WTC11 (cell line): ENCODE measurements at places on chromosomes 7 and 10.

- no peak for DNase-seq
These were observed 272.7 kb upstream of the VWC2 start for GRCh38 chr7:49500741-49501140.

GRCh38 chr10:77911535-77912123, 14.9 kb downstream of the DLG5 start:
- DNase-seq: no peak

DNA sequence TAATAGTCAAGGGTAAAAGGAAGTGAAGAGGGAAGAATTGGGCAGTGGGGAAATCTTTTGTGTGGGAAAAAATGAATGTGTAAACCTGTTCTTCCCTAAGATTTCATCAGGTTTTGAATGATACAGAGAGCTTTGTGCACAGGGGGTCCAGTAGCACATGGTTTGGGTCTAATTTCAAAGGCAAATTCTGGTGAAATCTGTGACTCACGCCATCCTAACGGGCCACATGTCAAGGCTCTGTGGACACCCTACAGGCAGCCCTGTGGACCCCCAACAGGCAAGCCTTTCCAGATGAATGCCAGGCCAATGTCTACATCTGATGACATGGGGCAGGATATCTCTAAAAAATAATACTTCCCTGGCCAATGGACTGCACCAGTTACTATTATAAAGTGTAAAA, 309.8 kb downstream of the PARD3 start:
- no peak for DNase-seq

- DNase-seq: no peak
These were observed 30.0 kb upstream of the WNT16 start for GRCh38 chr7:121298831-121299239.

- no peak for DNase-seq
These were observed 201.5 kb upstream of the FZD1 start for GRCh38 chr7:91062713-91063112.

GRCh38 chr10:34637418-34637911, 177.6 kb downstream of the PARD3 start:
- peak; percentile 89 for DNase-seq

- no peak for DNase-seq
These were observed 40.8 kb downstream of the TAS2R41 start for GRCh38 chr7:143518521-143518920.

DNA sequence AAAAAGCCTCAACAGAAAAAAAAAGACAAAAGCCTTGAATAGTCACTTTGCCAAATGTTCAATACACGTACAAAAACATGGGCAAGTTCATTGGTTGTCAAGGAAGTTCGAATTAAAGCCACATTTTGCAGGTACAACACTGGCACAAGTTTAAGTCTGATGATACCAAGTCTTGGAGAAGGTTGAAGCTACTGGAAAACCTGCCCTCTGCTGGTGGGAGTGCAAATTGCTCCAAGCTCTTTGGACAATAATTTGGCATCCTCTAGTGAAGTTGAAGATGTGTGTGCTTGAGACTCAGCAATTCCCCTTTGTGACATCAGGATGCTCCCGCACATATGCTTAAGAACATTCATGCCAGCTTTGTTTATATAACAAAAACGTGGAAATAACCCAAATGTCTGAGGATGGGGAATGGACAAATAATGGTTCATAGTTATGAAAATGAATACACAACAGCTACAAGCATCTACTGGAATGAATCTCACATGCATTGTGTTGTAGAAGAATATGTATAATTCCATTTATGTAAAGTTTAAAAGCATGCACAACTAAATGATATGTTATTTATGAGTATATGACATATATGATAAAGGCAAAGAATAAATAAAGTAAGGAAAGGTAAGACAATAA, 120.0 kb upstream of the PLPP4 start:
- DNase-seq: peak; percentile 78

- DNase-seq: no peak
These were observed 28.9 kb upstream of the AHR start for GRCh38 chr7:17269341-17270221.

- no peak for DNase-seq
These were observed 12.9 kb upstream of the KCP start for GRCh38 chr7:128923411-128923800.

DNA sequence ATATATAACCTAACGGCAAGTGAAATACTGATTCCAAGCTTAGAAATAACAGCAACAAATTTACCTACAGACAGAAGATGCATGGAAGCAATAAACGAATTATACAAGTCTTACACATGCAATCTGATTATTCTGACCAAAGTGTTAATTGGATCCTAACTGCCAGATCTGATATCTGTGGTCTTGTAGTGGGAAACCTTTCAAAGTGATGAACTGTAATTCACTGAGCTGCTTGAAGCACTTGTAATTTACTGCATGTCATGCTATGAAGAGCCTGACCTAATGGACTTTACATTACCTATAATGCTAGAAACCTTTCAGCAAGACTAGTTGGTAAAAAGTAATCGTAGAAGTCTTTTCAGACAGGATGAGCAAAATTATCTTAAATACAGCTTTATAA, 205.6 kb downstream of the FOXP2 start:
- no peak for DNase-seq

- DNase-seq: peak; percentile 46
These were observed 6.5 kb upstream of the LBX1 start for GRCh38 chr10:101235766-101236165.

- DNase-seq: no peak
These were observed 48.1 kb downstream of the MYO3A start for GRCh38 chr10:25982107-25982506.

DNA sequence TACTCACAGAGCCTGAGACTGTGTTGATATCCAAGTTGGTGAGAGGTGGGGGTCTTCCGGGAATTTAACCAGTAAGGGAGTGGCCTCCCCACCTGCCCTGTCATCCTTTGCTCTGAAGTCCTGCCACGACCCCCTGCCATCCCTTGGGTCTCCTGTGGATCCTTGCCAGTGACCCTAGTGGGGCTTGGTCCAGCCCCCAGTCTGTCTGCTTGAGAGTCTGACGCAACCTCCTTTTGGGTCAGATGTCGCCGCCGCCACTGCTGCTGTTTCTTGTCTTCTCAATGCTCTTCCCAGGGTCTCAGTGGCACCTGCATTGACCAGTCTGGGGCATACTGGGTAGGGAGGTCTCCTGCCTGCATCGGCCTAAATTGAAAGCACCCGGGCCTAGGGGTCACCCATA, 28.8 kb downstream of the PAX2 start:
- DNase-seq: no peak

- DNase-seq: no peak
These were observed 36.3 kb downstream of the WDR11 start for GRCh38 chr10:120887482-120887881.

DNA sequence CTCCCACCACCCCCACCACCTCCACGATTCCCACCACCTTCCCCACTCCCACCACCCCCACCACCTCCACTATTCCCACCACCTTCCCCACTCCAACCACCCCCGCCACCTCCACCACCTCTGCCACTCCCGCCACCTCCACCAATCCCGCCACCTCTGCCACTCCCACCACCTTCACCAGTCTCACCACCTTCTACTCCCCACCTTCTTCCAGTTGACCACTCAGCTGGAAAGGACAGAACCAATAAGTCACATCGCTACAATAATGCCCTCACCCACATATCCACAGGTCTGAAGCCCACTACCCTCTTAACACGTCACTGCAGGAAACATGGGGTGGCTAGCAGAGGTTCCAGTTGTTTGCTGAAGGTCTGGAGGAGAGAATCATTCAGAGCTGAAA, 93.5 kb upstream of the PAX2 start:
- no peak for DNase-seq

DNA sequence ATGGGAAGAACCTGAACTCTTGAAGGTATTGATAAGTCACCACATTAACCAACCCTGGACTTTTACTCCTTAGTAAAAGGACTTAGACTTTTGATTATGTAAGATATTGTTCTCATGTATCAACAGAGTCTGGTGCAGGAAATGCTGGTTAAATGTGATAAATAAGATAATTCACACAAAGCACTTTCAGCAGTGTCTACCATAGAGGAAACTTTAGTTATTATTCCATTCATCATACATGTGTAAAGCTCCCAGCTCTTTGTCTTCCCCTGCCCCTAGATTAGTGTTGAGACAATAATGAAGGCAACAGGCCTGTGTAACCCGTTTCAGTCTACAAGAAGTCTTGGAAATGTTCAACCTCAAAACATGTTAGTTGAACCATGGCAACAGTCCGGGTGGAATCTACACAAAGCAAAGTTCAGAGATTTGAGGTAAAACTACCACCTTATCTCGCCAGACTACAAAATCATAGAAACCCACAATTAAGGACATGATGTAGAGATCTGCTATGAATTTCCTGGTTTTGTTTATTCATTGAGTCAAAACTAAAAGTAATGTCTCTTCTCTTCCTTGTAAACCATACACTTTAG, 109.9 kb upstream of the ADO start:
- no peak for DNase-seq

DNA sequence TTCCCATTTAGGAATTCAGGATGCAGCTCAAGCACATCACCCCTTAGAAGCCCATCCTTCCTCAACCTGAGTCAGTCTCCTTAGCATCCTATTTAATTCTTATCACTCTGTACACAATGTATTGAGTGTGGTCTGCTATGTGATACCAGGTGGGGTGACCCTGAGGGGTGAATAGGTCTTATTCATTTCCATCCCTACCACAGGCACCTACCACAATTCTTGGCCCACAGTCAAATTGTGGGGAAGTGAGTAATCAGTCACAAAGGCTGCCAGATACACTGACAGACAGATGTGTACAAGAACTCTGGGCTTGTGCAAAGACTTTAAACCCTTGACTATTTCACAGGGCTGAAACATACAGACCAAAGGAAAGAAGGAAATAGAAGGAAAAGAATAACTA, 560.5 kb downstream of the PARD3 start:
- DNase-seq: no peak

DNA sequence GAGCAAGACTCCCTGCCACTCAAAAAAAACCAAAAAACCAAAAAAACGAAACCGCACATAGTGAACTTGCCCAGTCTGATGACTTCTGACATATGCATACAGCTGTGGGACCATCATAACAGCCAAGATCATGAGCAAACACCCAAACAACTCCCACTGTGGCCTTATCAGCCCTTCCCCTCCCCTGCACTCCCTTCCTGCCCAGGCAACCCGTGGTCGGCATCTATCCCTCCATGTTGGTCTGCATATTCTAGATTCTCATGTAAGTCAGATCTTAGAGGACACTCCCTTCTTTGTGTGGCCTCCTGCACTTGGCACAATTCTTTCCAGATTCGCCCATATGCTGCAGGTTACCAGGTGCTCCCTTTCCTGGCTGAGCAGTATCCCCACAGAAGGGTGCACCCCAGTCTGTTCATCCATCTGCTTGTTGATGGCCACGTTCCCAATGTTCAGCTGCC, 72.8 kb downstream of the GNA12 start:
- no peak for DNase-seq

DNA sequence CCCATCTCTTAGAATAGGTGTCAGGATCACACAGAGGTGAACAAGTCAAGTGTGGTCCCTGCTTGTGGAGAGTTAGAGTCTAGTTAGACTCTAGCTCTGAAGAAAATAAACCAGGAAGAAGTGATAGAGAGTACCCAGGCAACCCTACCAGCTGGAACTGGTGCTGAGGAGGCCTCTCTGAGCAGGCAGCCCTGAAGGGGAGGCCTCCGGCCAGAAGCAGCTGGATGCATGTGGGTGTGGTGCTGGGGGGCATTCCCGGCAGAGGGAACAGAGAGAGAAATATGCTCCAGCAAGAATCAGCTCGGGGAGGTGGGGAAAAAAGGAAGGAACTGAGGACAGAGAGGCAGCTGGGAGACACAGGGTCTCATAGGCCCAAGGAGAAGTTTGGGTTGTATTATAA, 68.6 kb downstream of the APBB1IP start:
- DNase-seq: no peak

DNA sequence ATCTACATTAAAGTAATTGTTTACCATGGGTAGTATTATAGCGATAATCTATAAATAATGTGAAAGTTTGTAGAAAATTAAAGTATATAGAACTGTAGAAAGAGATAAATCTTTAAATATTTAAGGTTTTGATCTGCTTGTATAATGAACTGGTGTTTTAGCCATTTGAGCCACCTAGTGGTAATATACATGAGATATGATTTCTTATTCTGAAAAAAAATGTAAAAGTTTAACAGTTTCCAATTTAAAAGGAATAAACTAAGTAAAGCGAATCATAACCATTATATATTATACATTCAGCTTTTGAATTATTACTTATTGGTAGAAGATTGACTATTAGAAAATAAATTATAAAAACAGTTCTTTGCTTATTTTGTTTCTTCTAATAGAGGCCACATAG, 91.2 kb downstream of the OTUD1 start:
- DNase-seq: no peak
